ENCODE measurements at places on chromosomes 6 and 20. TPM values are rescaled to one million over a fixed set of nuclear protein-coding genes. Genes with fewer than 3 reads are reported as not detected.

The HIVEP2 gene
- 23.8 TPM for total RNA-seq

The CST2 gene
- total RNA-seq = 0.28 TPM

The RSPO3 gene
- 5.9 TPM for total RNA-seq

The MAK gene
- total RNA-seq = 3.2 TPM

The DOK5 gene
- 0.55 TPM for total RNA-seq

The CDH26 gene
- total RNA-seq = 9.8 TPM

The ELOVL2 gene
- 2.8 TPM for total RNA-seq

The MOG gene
- not detected for total RNA-seq

The OR2J3 gene
- total RNA-seq = not detected

The CTSZ gene
- total RNA-seq = 105 TPM

The TMEM200A gene
- 6.5 TPM for total RNA-seq

The CTAGE9 gene
- total RNA-seq = not detected

The AIF1 gene
- total RNA-seq = 38.7 TPM

The FAXC gene
- 5.9 TPM for total RNA-seq

The RIPPLY2 gene
- not detected for total RNA-seq

The PRL gene
- 0.18 TPM for total RNA-seq

The LY6G6C gene
- total RNA-seq = not detected

- DNase-seq = no peak
Measured at GRCh38 chr6:110485491-110485890, 9.1 kb upstream of the SLC22A16 start.

- no peak for DNase-seq
Measured at GRCh38 chr20:50525681-50526080, 15.5 kb downstream of the PTPN1 start.

DNA sequence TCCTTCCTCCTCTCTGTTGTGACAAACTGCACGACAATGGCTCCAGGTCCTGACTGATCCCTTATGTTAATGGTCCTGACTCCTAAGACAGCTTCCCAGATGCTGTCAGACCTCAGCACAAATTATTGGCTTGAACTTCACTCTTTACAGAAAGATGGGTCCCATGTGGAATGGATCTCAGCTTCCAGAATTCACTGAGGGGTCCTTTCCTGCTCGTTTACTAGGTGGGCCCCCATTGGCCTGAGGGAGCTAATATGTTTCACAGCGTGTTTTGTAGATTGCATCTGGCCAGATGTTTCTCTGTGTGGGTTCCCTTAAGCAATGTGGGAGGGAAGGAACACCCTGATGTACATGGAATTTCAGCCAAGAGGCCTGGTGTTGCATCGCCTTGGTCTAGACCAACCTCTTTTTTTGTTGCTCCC lies 826.6 kb downstream of the MAFB start:
- peak; percentile 41 for DNase-seq

GRCh38 chr20:61480158-61480825 lies 228.2 kb downstream of the CDH4 start:
- DNase-seq = no peak

GRCh38 chr20:12358655-12359009 lies 440.9 kb downstream of the BTBD3 start:
- no peak for DNase-seq

DNA sequence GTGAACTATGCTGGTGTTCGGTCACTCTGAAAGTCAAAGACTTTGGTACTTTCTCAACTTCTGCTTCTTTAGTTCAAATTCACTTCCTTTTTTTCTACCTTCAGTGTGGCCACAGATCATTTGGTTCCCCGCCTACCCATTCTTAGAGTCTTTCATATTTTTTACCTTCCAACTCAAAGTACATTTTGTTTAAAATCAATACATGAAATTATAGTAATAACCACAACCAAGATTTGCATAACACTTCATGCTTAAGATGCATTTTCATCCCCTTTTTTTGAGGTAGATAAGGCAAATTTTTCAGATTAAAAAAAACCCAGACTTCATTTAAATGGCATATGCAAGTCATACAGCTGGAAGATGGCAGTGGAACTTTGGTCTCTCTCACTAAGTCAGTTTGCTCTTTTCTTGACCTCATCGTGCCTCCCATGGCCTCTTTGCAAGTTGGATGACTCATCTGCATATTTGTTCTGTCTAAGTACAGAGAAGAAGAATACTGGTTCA lies 11.9 kb upstream of the CNR1 start:
- DNase-seq = no peak

DNA sequence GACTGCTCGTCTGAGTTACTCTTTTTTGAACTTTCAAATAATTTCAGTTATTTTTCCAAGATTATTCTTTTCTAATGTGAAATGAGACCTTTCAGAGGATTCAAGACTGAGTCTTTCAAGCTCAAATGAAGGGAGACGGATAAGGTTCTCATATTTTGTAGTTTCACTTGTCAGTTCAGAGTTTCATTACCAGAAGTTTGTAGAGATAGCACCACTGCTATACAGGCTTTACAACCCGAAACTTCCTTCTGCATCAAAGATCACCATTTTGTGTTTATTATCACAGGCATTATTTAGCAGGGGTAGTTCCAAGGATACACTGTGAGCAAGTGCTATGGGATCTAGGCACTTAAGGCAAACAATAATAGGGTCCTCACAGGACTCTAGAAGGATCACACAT lies 74.7 kb upstream of the EPHA7 start:
- no peak for DNase-seq

GRCh38 chr20:59259946-59260345 lies 40.5 kb upstream of the EDN3 start:
- no peak for DNase-seq

- DNase-seq = peak; percentile 44
Measured at GRCh38 chr6:85677234-85677956, 34.7 kb upstream of the SYNCRIP start.

DNA sequence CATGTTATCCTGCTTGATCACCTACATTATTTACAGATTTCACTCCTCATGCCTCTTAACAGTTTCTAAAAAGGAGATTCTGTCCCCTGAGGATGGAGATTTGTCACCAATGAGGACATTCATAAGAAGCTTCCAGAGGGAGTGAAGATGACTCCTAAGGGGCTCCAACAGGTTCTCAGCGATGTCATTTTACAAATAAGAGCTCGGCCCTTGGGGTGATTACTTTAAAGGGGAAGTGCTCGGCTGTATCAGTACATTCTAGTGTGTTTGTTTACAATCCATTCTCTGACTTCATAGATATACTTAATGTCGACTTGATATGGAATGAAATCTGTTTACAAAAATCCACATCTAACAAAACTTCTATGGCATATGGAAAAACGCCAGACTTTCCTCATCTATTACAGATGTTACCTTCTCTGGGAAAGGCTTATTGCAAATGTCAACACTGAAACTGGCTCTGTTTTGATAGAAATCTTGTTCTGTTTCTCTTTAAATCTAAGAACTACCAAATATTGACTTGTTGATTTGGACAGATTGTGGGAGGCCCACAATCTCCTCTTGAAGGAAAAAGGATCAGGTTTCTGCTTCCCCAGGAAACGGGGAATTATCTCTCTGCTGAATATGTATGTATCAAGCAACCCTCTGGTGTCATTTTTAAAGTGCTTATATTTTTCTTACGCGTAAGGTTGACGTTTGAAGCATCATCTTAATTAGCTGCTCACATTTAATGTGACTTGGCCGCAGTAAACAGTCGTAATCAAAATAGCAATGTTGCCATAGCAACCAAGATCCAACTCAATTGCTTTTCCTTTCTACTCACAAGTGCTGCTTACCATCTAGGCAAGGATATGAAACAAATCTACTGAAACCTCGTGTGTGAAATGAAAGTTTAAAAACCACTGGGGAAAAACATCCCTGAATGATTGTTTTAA lies 95.7 kb downstream of the SHLD1 start:
- DNase-seq = peak; percentile 90

GRCh38 chr6:37134396-37135191 lies 35.4 kb upstream of the PIM1 start:
- no peak for DNase-seq

GRCh38 chr20:25117990-25118389 lies 36.0 kb upstream of the VSX1 start:
- DNase-seq = no peak

GRCh38 chr6:38651121-38651784 lies 11.5 kb upstream of the BTBD9 start:
- DNase-seq = no peak

DNA sequence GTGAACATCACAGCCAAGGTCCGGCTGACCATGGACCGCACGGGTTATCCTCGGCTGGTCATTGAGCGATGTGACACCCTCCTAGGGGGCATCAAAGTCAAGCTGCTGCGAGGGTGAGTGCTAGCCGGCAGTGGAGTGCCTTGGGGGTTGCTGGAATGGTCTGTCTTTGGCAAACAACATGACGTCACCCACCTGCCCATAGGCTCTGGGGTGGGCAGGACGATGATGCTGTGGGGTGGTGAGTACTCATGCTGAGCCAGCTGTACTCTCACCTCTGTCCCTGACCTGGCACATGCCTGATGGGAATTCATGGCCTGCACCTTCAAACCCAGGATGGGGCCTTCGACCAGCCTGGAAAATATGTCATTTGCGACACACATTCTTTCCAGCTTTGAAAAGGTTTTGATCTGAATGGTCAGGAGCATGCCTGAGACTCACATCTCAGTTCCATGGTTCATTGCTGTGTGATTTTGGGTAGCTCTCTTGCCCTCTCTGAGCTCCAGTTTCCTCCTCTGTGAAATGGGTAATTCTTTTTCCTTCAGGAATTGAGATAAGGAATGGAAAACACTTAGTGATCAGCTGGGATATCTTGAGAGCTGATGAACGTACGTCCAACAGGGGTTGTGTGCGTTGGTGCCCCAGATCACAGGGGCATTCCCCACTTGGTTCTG lies 6.7 kb downstream of the BPIFB4 start:
- DNase-seq = no peak

DNA sequence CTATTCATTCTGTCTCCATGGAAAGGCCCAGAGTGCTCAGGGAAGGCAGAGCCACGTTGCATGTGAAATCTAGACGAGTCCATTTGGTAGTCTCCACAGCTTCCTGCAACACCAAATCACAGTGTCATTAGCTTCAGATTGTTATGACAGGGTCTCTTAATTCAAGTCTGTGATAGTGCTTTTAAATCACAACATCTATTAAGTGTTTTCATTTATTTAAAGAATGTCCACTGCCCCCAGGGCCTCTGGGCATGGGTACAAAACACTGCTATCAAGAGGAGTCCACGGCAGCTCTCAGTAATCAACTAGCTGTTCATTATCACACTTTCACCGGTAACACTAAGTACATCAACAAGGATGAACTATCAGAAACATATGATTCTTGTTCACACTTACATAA lies 455.9 kb upstream of the JARID2 start:
- DNase-seq = peak; percentile 96

DNA sequence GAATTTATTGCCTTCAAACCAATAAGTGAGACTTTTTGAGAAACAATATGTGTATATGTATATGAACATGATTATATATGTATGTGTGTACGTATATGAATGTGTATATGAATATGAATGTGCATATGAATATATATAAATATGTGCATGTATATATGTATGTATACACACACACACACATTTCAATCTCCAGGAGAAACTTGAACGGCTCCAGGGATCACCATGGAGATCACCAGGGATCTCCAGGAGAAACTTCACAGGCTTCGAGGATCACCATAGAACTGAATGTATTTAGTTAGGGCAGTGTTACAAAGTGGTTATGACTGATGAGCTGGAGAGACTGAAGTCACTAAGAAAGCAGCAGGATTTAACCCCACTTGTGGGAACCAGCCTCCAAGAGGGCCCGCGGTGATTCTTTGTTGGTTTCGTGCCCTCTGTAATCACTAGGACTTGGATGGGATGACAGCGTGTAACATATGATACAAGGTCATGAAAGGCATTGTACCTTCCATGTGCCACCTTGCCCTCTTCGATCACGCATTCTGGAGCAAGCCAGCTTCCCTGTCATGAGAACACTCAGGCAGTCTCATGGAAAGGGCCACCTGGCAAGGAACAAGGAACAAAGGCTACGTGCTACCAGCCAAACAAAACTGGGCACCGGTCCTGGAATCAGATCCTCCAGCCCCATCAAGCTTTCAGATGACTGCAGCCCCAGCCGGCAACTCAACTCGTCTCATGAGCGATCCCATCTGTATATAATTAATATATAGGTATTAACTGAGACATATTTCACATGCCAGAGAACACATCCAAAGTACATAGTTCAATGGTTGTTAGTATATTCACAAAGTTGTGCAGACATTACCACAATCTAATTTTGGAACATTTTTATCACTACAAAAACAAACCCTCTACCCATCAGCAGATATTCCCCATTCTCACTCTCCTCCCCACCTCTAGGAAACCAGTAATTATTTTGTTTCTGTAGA lies 8.6 kb downstream of the FAM50B start:
- no peak for DNase-seq

- no peak for DNase-seq
Measured at GRCh38 chr20:38617011-38617829, 15.6 kb downstream of the ARHGAP40 start.

- no peak for DNase-seq
Measured at GRCh38 chr20:35515341-35515740, 14.1 kb downstream of the C20orf173 start.

DNA sequence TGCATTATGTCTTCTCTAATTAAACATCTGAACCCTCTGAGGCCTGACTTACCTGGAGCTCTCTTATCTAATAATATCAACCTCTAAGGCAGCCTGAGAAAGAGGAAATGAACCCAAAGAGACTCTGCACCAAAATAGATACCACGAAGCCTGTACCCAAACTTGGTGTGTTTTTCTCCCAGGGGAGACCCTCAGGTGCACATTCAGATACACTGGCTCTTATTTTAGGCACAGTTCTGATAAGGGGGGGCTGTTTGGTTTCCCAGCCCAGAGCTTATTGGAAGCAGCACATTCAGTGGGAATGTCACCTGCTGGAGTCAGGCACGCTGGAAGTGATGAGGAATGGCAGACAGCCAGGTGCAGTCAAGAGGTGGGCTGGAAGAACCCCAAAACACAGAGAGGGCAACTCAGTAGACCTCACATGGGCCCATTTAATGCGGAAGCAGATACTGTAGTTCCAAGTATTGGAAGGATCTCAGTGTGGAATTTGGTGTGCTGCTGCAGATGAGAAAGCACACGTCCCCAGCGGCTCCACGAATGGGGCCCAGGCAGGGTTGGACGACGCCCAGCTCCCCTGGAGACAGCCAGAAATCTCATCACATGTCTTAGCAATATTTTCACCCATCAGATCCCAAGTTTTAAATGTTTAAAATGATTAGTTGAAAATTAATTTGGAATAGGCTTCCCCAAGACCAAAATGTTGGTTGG lies 9.7 kb upstream of the CCR6 start:
- DNase-seq = no peak

GRCh38 chr6:17730078-17730704 lies 23.5 kb upstream of the NUP153 start:
- no peak for DNase-seq

- DNase-seq = no peak
Measured at GRCh38 chr6:14754751-14755513, 490.9 kb upstream of the JARID2 start.

- peak; percentile 84 for DNase-seq
Measured at GRCh38 chr6:30722280-30723112, 2.3 kb downstream of the TUBB start.

GRCh38 chr6:15387118-15387517 lies 141.2 kb downstream of the JARID2 start:
- DNase-seq = no peak

DNA sequence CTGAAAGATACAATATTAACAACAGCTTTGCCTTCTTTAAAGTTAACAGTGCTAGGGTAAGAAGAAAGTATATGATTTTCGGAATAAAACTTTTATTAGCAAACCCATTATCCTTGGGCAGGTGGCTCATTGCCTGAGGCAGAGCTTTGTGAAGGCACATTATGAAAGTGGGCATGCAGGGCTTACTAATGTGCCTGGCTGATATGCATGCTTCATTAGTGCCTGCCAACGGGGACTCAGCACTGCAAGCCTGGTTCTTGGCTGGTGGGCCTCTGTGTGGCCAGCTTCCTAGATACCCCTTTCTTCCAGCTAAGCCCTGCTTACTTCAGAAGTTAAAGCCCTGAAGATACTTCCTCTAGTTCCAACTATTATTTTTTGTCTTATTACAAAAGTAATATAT lies 481.6 kb downstream of the ADGRB3 start:
- DNase-seq = no peak
